Left ventricle myocardium superior (tissue), 1 donor: ENCODE measurements at places on chromosomes 4 and X. TPM values are rescaled to one million over a fixed set of nuclear protein-coding genes. Genes with fewer than 3 reads are reported as not detected.

GRCh38 chr4:20832826-20833225, 132.6 kb downstream of the PACRGL start:
- DNase-seq: no peak

- no peak for DNase-seq
These were observed 326.9 kb downstream of the NAF1 start for GRCh38 chr4:162839814-162840213.

The HPSE gene
- 1.3 TPM for total RNA-seq

GRCh38 chr4:75429208-75429607, 85.0 kb downstream of the RCHY1 start:
- DNase-seq: no peak

The GLOD5 gene
- not detected for total RNA-seq

DNA sequence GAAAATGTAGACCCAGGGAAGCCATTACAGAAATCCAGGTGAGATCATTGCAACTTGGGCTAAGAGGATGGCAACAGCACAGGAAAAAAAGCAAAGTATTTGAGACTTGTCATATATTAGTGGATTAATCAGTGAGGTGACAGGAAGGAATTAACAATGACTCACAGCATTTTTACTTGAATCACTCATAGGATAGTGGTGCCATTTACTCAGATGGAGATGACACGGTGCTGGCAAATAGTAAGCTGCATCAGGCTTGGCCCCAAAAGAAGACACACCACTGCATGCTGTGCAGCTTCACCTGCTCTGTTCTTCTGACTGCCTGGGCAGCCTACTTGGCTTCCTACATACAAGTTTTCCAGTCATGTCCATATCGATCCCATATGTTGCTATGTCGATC, 144.8 kb downstream of the FRYL start:
- DNase-seq: no peak

GRCh38 chr4:171157462-171158082, 655.6 kb upstream of the GALNTL6 start:
- DNase-seq: no peak

GRCh38 chr4:163548481-163549243, 54.2 kb downstream of the TMA16 start:
- DNase-seq: no peak

- DNase-seq: no peak
These were observed 33.1 kb downstream of the TET2 start for GRCh38 chr4:105179539-105180401.

- no peak for DNase-seq
These were observed 3.1 kb downstream of the SYAP1 start for GRCh38 chrX:16722481-16722880.

The FRMPD3 gene
- total RNA-seq: not detected
